Brain microvascular endothelial cell (primary cell): ENCODE measurements at places on chromosomes 13 and 19.

DNA sequence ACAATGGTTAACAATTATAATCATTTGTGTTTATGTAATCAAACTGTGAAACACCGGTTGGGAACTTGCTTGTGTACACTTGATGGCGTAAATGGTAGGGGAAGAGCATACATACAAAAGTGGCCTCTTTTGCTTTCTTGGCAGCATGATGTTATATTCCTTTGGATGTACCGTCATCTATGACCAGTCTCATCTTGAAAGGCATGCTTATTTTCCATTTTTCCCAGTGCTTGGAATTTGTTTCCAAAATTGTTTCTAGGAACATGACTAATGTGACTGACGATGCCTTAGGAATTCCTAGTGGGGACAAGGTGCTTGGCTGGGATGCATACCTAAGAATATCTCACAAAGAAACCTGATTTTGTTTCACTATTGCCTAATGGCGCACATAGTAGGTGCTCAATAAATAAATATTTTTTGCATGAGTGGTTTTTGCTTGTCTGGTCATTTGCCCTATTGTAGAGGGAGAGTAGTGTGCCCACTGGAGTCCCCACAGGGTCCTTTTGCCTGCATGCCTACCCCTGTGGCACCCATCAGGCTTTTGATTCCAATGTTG, 45.5 kb downstream of the SAE1 start:
- DNase-seq: peak; percentile 70

- no peak for DNase-seq
Measured at GRCh38 chr13:78029901-78030300, 111.3 kb upstream of the EDNRB start.

DNA sequence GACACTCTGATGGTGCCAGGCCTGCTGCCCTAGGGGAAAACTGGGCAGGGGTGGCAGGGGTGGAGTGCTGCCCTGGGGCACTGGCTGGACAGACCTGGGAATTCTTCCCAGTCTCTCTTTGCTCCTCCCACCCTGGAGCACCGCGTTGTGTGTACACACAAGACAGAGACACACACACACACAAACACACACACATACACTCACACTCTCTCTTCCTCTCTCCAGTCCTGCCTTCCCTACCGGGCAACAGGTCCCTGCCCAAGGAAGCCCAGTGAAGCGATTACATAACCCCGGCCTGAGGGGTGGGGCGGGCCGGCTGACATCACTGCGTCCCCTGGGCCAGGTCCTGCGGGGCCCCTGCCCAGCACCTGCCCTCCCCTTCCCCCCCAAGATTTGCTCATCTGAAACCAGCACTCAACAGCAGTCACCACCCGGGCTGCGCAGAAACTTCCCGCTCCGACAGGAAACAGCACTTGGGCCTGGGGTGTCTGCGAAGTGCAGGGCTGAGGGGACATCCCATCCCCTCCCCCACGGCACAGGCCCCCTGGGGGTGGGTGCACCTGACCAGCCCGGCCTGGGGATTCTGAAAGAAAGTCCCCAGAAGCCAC, 1.2 kb downstream of the MKNK2 start:
- DNase-seq: peak; percentile 54

DNA sequence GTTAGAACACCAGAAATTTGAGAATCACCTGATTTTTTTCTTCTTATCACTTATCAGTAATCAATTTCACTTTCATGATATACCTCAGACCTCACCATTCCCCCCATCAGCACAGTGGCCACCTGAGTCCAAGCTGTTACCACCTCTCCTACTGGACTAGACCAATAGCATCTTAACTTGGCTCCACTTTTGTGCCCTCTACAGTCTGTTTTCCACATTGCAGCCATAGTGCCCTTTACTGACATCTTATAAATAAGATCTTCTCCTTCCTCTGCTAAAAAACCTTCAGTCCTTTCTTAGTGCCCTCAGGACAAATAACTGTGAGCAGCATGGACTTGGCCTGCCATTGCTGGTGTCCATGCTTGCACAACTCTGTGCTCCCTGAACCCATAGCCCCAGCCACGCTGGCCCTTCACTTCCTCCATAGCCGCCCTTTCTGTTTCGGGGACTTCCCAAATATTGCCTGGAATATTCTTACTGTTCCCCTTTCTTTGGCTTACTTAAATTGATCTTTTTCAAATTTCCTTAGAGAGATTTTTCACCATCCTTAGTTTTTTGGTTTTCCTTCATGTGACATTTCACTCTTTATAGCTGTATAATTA, 380.8 kb downstream of the LMO7 start:
- DNase-seq: peak; percentile 54

- no peak for DNase-seq
Measured at GRCh38 chr13:112806739-112807652, 117.2 kb downstream of the ATP11A start.

DNA sequence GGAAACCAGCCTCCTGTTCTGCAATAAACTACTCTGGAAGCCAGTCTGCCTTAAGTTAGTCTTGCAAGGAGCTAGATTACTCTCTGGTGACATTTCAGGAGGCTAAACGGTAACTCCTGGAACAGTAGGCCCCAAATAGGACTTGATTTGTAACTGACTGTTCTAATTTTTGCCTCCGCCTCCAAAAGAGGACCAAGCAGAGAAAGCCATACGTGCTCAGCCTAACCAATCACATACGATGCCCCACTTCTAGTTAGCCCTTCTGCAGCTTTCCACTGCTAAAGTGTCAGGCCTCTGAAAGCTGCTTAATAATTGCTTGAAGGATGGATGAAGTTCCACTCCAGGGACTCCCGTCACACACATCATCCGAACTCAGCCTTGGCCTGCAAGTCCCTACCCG, 744 bp downstream of the ZNF805 start:
- DNase-seq: peak; percentile 15

DNA sequence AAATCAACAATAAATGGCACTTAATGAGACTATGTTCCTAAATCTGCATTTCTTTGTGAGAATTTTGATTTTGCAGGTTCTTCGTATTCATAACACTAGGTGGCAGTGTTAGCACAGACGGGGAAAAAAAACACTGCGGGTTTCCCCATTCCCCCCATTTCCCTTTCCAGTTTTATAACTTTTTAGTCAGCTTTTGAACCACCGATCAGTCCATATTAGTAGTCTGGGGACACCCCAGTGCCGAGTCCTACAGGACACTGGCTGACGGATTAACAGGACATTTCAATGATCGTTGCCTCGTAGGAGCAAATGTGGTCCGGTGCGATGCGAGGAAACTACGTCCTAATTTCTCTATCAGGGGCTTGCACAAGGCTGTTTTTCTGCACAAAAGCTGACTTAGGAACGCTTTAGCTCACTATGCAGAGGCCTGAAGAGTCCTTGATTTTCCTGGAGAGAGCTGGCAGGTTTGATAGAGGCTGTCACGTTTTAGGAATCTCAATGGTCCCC, 234.3 kb downstream of the LMO7 start:
- no peak for DNase-seq

- DNase-seq: peak; percentile 77
Measured at GRCh38 chr19:45404557-45405434, at the start of gene PPP1R13L. TSS of gene PPP1R13L (minus strand) at chr19:45405069. CDS start at chr19:45398318, 6,751 bp downstream.
